ENCODE measurements at places on chromosomes 2 and 18.

GRCh38 chr2:215775106-215775505, 238.2 kb downstream of the MREG start:
- DNase-seq, result no peak

GRCh38 chr18:8623549-8624106, 14.4 kb downstream of the RAB12 start:
- no peak for DNase-seq

DNA sequence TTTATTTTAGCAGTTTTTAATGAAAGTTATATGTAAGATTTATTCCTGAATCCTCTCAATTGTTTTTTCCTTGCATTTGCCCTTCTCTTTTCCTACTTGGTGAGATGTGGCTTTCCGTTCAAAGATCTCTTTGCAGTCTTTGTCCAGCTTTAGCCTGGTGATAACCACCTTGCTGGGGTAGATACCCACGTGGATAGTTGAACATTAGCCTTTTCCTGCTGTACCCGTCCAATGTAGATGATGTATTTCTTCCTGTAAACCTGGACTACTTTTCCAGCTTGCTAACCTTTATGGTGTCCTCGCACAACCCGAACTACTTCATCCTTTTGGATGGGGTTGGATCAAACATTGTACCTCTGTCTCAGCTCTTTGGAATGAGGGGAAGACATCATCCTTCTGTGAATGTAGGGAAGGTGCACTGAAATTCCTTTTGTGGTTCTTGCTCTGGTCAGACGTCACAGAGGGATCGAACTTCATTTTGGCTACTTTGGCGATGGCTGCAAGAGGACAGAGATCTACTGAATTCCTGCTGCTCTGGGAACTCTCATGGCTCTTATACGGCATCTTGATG, 293.2 kb upstream of the EPAS1 start:
- no peak for DNase-seq

DNA sequence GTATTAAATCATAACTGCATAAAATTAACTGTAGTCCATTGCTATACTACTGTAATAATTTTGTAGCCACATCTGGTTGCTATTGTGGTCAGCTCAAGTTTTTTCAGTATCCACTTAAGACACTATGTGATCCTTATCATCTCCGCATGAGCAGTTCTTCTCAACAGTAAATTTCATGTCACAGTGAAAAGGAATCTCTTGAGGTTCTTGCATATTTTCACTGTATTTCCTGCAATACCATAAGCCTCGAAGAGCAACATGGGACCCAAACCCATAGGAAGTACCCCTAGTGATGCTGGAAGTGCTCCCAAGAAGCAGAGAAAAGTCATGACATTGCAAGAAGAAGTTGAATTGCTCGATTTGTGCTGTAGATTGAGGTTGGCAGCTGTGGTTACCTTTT, 86.7 kb downstream of the LDLRAD4 start:
- DNase-seq, result no peak

- no peak for DNase-seq
These were observed 5.0 kb upstream of the OSR1 start for GRCh38 chr2:19363474-19363778.

DNA sequence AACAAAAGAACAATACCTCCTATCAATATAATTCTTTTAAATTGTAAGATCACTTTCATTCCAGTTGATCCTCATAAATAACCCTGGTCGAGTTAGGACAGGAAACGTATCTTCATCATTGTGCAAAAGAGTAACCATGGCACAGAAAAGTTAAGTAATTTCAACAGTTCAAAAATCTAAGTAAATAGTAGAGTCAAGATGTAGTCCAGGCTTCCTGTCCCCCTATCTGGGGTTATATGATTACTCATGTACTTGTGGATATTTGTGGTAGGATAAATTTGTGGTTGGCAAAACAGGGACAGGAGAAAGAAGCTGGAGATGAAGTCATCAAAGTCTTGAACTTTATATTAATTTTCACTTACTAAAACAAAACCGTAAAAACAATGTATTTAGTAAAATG, 772.6 kb downstream of the TSN start:
- DNase-seq, result no peak

GRCh38 chr2:88659538-88659915, 31.9 kb upstream of the RPIA start:
- no peak for DNase-seq

- no peak for DNase-seq
These were observed 11.6 kb upstream of the COX7A2L start for GRCh38 chr2:42372474-42373200.

- no peak for DNase-seq
These were observed 22.9 kb upstream of the ABCA12 start for GRCh38 chr2:215161301-215161829.

DNA sequence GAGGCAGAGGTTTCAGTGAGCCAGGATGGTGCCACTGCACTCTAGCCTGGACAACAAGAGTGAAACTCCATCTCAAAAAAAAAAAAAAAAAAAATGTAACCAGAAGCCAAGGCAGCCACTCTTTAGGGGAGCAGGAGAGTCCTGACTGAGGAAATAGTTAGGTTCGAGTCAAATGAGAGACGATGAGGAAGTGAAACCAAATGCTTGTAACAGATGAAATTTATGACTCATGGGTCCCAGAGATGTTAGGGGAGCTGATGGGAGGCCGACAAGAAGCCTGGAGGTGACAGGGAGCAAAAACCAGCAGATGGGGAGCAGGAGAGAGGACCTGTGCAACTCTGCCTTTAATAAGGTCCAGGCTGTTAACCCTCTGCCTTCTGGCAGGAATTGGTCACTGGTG, 756.1 kb upstream of the DDX18 start:
- DNase-seq, result no peak

GRCh38 chr2:205463466-205464025, 218.8 kb upstream of the NRP2 start:
- DNase-seq, result no peak

- no peak for DNase-seq
These were observed 132.2 kb upstream of the ITGB6 start for GRCh38 chr2:160332318-160332717.

All from hypothalamus (tissue), 51 donors.